Nucleus accumbens (tissue), 56 donors: ENCODE measurements at places on chromosomes 2 and 18.

DNA sequence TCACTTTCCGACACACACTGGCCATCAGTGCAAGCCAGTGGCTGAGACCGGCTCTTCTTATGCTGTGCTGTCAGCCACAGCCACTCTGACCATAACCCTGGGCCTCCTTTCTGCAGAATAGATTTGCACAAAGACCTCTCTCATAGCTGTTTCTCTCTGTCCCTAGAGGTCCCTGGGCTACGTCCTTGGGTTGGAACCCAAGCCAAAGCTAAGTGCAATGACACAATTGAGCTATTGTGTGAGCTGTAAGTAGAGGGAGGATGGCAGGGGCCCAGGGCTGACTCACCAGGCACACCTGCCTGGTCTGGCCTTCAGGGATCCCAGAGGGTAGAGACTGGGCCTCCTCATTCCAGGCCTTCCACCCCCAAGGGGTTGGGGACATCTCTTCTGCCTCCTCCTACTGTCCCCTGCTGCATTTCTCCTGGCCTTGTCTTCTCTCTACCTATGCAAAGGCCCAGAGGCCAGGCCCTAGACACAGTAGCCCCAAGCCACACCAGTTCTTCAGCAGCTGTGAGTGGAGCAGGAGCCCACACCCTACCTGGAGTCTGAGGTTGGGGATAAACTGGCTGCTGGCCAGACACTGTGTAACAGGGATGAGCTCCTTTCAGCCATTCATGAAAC is 174.6 kb downstream of the NCK2 start:
- DNase-seq: no peak

- DNase-seq: peak; percentile 7
These were observed 64.3 kb upstream of the EPAS1 start for GRCh38 chr2:46232860-46233259.

DNA sequence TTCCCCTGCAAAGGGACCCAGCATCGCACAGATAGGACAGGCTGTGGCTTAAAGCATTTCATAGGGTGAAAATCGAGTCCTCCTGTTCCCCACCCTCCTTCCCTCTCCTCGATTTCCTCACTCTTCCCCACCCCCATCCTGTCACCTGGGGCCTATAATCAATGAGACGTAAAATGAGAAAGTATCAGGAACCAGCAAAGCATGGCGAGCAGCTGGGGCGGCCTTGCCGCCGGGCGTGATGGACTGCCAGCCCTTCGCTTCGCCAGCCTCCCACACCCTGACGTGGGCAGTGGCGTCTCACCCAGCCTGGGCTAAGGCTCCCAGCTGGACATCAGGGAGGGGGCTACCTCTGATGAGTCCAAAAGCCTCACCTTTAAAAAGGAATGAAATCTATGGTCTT is 11.1 kb downstream of the SLC30A3 start:
- no peak for DNase-seq

DNA sequence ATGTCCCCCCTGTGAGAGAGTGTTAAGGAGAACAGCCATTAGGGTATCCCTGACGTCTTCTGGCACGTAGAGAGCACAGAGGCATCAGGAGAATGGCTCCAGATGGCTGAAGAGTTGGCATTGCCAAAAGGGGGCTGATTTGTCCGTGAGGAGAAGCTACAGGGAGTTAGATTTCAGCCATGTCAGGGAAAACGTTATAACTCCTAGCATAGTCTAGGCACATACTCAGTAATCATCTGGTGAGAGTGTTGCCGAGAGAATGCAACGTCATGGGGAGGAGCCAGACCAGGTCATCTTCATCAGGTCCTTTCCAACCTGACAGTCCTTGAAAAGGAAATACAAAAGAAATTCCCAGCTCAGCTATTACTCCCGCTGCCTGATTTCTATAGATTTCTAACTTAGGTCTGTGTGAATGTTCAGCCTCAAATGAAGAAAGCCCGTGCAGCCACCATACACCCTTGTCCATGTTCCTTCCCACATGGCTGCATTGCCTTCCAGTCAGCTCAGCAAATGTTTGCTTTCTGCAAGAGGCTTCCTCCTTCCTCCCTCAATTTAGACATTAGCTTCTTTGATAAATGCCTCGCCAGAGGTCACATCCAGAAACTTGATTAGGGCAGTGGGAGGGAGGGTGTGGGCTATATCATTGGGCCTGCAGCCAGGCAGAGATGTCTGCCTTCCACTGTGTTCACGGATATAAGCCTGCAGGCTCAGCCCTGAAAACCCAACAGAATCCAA is 93.0 kb downstream of the STPG4 start:
- no peak for DNase-seq

DNA sequence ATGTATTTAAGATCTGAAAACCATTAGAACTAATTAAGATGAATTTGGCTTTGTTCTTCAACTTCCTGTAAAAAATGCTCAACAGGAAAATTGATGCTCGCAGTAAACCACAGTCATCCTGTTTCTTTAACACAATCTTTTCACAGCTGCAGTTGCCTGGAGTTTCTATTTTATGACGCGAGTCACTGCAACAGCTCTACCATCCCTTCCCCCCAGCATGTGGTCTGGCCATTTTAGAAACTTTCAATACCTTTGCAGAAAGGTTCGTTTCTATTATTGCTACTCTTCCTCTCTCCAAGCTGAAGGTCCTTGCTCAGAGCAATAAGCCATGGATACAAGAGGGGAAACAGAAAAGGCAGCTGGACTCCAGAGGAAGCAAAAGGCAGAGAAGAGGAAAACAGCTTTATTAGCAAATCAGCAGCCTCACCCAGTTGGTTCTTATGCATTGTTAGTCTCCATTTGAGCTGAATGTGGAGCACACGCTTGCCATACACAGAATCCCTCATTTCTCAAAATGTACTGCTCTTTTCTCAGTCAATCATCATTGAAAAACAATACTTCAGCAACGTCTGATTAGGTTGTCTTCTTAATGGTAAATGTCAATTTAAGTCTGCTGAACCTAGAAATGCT is 3.9 kb downstream of the WIPF1 start:
- peak; percentile 21 for DNase-seq

DNA sequence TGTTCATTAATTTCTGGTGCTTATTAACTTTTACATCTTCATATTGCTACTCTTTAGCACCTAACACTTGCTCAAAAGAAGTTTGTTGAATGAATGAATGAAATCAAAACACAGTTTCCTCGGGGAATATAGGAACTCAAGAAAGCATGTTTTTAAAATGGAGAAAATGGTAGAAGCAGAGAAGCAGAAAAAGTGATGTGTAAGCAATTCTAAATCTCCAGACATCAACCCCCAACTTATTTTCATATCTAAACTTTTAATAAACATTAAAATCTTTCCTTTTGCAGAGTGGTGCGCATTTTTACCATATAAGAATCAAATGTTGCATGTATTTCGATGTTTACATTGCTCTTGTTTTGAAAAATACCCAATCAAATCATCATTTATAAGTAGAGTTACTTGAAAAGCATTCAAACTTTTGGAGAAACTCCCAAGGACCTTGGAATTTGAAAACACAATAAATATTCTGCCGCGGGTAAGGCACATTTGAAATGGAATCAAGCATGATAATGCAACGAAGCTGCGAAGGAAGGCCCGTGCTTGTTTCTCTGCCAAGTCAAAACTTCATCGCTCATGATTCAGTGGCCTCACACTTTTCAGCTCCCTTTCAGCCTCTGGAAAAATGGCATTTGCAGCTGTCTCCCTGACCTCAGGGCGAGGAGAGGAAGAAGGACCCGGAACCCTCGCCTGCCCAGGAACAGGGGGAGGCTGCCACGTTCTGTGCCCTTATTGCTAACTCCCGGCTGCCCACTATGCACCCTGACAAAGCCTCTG is 26.7 kb upstream of the SMIM21 start:
- DNase-seq: no peak

GRCh38 chr2:6671913-6672312 is 193.8 kb downstream of the CMPK2 start:
- no peak for DNase-seq

DNA sequence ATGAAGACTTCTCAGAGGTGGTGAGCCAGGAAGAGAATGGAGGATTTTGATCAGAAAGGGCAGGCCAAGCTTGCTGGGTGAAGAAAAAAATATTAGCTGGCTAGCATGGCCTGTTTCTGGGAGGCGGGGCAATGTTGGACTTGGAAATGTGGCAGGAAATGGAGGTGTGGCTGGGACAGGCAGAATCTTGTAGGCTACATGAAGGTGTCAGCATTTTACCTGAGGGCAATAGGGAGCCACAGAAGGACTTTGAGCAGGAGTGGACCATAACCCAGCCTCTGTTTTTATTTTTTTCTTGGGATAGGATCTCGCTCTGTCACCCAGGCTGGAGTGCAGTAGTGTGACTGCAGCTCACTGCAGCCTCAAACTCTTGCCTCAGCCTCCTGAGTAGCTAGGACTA is 31.7 kb downstream of the EMX1 start:
- no peak for DNase-seq
